Prostate gland (tissue), 2 donors: ENCODE measurements at places on chromosomes 2 and 18. TPM values are rescaled to one million over a fixed set of nuclear protein-coding genes. Genes with fewer than 3 reads are reported as not detected.

DNA sequence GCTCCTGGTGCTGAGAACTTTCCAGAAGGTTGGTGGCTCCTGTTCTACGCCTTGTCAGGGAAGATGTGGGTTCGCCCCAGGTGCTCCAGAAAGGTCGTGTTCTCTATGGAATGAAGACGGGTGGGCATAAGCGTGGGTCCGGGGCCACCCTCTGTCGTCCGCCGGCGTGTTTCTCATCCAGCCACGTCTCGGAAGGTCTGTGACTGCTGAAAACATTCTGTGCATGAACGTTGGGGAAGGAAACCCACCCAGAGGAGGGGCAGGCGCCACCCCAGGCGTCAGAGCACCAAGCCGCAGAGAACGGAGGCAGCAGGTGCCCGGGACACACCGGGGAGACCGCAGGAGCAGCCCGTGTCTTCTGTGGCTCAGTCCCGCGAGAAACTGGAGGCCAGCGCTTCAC lies 118.2 kb downstream of the RTP5 start:
- no peaks in the 10 kb centered on the region for H3K36me3 ChIP-seq
- H3K4me3 ChIP-seq, result no peak overlapping the region
- H3K27ac ChIP-seq, result no peak overlapping the region
- no peaks in the 10 kb centered on the region for H3K27me3 ChIP-seq
- no peaks in the 10 kb centered on the region for H3K4me1 ChIP-seq
- no peak for DNase-seq

DNA sequence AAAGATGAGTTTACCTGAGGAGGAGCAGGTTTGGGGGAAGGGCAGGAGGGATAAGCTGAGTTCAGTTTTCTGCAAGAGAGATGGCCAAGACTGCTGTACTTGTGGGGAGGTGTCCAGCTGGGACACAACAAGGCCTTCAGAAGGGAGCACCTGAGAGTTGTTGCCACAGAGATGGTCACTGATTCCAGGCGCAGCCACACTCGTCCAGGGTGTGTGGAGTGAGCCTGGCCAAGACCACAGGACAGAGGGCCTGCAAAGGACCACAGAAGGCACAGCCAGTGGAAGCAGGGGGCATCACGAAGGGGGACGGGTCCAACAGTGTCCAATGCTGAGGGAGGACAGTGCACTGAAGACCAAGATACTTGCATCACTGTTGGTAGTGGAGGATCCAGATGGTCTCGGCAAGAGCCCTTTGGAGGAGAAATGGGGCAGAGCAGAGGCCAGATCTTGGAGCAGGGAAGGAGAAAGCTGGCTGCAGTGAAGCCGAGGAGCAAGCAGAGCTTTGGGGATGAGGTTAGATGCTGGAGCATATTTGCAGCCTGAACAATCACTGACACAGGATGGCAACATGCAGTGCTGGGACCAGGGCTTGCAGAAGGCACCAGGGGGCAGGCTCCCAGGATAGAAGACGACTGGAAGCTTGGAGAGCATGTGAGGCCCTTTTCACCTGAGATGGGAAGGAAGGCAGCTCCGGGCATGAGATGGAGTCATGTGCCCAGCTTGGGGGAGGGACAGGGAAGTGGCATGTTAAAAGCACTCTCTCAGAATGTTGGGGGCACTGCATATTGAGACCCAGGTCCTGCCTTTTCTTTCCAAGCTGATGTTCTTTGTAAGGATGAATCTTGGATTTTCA lies 214.0 kb downstream of the CYP26B1 start:
- H3K4me1 ChIP-seq, result no peaks in the 10 kb centered on the region
- no peak overlapping the region for H3K4me3 ChIP-seq
- no peak overlapping the region for H3K27ac ChIP-seq
- DNase-seq, result no peak
- no peaks in the 10 kb centered on the region for H3K27me3 ChIP-seq

- DNase-seq, result no peak
- H3K27ac ChIP-seq, result no peak overlapping the region
- no peaks in the 10 kb centered on the region for H3K4me1 ChIP-seq
- no peak overlapping the region for H3K4me3 ChIP-seq
Observed at GRCh38 chr2:222825031-222825430, 35.8 kb upstream of the ACSL3 start.

The DBI gene
- 145 TPM for total RNA-seq

DNA sequence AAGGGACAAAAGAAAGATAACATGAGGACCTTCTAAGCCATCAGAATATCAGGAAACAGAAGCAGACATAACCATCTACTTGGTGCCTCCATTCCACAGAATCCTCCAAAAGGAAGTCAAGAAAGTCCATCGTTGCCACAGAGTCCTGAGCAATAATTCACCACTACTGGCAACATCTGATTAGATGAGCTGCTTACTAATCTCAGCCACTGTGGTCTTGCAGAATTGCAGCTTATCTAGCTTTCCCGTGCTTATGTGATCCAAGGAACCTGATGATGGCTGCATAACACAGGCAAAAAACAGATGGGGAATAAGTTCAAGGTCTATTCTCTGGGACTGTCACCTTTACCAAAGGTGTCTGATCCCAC lies 278.5 kb downstream of the AFF3 start:
- H3K36me3 ChIP-seq, result no peaks in the 10 kb centered on the region
- DNase-seq, result no peak
- H3K27me3 ChIP-seq, result no peaks in the 10 kb centered on the region
- no peak overlapping the region for H3K27ac ChIP-seq
- peaks cover 4% of the 10 kb centered on the region for H3K4me1 ChIP-seq

GRCh38 chr2:191311627-191312026 lies 66.4 kb downstream of the MYO1B start:
- no peak overlapping the region for H3K27ac ChIP-seq
- no peak overlapping the region for H3K4me3 ChIP-seq
- H3K36me3 ChIP-seq, result no peaks in the 10 kb centered on the region
- no peaks in the 10 kb centered on the region for H3K4me1 ChIP-seq
- no peak for DNase-seq

DNA sequence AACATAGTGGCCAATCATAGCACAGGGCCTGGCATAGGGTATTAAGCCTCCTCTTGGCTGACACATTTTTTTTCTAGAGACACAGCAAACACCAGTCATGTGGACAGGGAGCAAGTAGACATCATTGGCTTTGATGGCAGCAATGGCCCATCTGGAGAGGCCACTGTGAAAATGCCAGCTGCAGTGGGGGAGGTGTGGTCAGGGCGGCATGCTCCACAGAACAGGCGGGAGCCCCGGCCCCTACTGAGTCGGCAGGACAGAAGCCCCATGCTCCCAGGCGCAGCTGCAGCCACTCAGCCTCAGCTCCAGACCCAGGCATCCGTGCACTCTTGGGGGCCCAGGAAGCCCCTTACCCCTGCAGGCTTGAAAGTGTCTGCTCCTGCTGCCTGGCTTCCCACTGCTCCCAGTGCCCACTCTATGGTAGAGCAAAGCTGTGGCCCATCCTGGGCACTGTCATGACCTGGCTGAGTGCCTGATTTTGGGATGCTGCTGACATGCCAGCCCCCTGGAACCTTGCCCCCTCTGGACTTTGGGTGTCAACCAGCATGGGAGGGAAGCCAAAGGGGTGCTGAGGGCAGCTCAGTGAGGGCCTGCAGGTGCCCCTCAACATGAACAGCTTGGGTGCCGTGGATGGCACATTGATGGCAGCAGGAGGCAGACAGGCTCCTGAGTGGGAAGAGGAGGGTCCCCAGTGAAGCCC lies 23.3 kb upstream of the UBE2F start:
- no peaks in the 10 kb centered on the region for H3K27me3 ChIP-seq
- no peaks in the 10 kb centered on the region for H3K4me1 ChIP-seq
- no peak overlapping the region for H3K27ac ChIP-seq
- H3K36me3 ChIP-seq, result no peaks in the 10 kb centered on the region

GRCh38 chr2:598058-598802 lies 79.0 kb downstream of the TMEM18 start:
- H3K4me1 ChIP-seq, result no peaks in the 10 kb centered on the region
- H3K4me3 ChIP-seq, result no peak overlapping the region
- H3K36me3 ChIP-seq, result no peaks in the 10 kb centered on the region
- H3K27me3 ChIP-seq, result no peaks in the 10 kb centered on the region

- H3K27me3 ChIP-seq, result no peaks in the 10 kb centered on the region
- H3K4me3 ChIP-seq, result no peak overlapping the region
- H3K4me1 ChIP-seq, result no peaks in the 10 kb centered on the region
Observed at GRCh38 chr2:238731961-238732360, 115.9 kb upstream of the TWIST2 start.

The MDH1B gene
- total RNA-seq, result 6.2 TPM

GRCh38 chr2:21251216-21251980 lies 127.6 kb downstream of the TDRD15 start:
- no peaks in the 10 kb centered on the region for H3K36me3 ChIP-seq
- no peak for DNase-seq
- H3K4me3 ChIP-seq, result no peak overlapping the region
- H3K4me1 ChIP-seq, result no peaks in the 10 kb centered on the region
- no peaks in the 10 kb centered on the region for H3K27me3 ChIP-seq

GRCh38 chr18:3842844-3843243 lies 392.9 kb downstream of the TGIF1 start:
- no peak for DNase-seq
- no peak overlapping the region for H3K27ac ChIP-seq
- H3K4me3 ChIP-seq, result no peak overlapping the region
- H3K27me3 ChIP-seq, result no peaks in the 10 kb centered on the region

The SKA1 gene
- total RNA-seq, result 2.7 TPM

DNA sequence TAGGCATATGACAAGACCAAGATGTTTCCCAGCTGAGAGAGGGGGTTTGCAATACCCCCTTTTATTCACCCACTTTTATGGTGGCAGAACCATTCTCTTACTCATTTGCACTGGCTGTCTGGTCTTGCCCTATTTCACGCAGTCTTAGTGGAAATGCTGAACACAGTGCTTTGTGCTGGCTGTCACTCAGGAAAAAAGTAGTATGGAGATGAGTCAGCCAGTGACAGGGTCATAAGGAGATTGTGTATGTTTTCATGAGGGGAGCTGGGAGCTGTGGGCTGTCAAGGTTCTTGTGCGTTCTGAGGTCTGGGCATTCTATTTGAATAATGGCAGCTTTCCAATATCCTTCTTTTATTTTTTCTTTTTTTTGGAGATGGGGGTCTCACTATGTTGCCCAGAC lies 10.9 kb upstream of the CNRIP1 start:
- DNase-seq, result no peak
- no peaks in the 10 kb centered on the region for H3K36me3 ChIP-seq
- H3K4me3 ChIP-seq, result no peak overlapping the region
- H3K27ac ChIP-seq, result no peak overlapping the region

The IL1A gene
- total RNA-seq, result not detected

DNA sequence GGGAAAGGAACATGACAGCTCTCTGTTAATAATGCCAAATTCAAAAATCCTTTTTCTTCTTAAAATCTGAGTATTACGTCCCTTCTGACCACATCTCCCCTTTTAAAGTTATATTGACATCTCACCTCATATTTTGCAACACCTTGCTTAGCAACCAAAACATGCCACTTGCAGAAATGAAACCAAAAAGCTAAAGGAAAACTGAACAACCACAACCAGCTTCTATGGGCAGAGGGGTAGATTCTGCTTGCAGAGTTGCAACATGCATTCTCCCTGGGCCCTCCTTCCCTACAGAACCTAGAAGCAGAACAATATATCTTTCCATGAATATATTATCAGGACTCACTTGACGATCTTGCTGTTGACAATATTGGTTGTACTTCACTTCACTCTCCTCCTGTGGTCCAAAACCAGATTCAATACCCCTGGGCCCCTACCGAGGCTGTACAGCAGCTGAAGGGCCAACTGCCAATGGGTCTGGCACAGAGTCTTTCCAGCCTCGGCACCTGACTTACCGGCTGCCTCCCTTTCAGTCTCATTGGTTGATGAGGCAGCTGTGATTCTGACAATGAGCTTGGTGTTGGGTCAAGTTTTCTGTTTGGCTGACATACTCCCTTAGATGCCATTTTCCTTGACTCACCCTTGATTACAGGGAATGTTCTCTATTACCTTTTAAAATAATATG lies 616.6 kb downstream of the ZEB2 start:
- H3K4me3 ChIP-seq, result no peak overlapping the region
- H3K4me1 ChIP-seq, result no peaks in the 10 kb centered on the region
- DNase-seq, result no peak
- H3K36me3 ChIP-seq, result no peaks in the 10 kb centered on the region

GRCh38 chr2:190501231-190501630 lies 33.3 kb downstream of the NEMP2 start:
- no peak overlapping the region for H3K27ac ChIP-seq
- H3K27me3 ChIP-seq, result no peaks in the 10 kb centered on the region
- no peaks in the 10 kb centered on the region for H3K36me3 ChIP-seq
- no peak overlapping the region for H3K4me3 ChIP-seq
- no peak for DNase-seq

The ANKRD44 gene
- 6.0 TPM for total RNA-seq

The SPATA3 gene
- 1.8 TPM for total RNA-seq

GRCh38 chr2:70923378-70924015 lies 12.2 kb upstream of the ATP6V1B1 start:
- H3K36me3 ChIP-seq, result no peaks in the 10 kb centered on the region
- H3K27ac ChIP-seq, result no peak overlapping the region
- no peak for DNase-seq
- H3K4me3 ChIP-seq, result no peak overlapping the region

DNA sequence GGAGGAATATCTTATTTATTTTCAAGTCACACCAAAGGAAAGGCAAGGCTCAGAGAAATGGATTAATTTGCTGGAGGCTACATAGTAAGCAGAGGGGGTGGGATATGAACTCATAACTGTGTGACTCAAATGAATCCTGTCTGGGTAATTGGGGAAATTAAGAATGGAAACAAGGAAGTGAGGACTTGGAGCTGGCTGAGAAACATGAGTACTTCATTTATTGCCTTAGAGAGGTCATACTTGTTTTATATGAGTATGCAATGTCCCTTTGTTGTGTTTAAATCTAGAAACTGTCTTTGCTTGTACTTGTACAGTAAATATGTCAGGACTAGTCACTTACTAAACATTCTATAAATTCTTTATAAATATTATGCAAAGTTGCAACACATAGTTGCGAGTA lies 2166.7 kb upstream of the PIK3C3 start:
- H3K36me3 ChIP-seq, result no peaks in the 10 kb centered on the region
- H3K4me3 ChIP-seq, result no peak overlapping the region
- no peaks in the 10 kb centered on the region for H3K4me1 ChIP-seq
- H3K27me3 ChIP-seq, result no peaks in the 10 kb centered on the region

The SCN1A gene
- total RNA-seq, result 0.23 TPM

DNA sequence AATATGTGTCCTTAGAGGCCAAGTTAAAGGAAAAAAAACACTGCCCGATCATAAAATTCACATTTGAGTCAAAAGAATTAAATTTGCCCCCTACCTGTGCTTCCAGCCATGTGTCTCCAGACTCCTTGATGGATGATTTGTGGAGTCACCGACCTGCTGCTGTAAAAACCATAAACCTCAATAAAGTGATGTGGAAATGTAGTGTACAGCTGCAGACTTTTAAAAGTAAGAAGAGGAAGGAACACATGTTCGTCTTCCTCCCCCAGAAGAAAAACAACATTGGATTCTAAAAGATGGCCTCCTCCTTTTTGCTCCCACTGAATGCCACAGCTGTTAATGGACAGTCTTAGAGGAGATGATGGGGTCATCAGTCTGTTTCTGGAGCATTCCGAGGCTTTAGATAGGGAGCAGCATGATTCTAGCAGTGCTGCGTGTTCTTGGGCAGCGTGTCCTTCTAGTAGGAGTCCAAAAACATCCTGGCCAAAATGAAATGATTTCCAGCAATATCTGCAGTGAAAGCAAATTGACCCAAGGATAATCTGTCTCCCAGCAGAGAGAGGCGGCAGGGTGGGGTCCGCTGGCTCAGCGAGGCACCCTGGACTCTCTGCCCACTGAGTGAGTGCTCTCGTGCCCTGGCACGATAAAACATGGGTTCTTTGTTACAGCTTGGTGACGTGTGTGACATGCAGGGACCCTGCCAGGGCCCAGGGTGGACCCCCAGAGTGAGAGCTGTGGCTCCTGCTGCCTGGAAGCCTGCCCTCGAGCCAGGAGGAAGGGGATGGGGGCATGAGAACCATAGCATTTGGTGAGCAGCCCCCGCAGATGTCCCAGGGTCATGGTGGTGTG lies 196.1 kb downstream of the FAM210A start:
- DNase-seq, result no peak
- no peaks in the 10 kb centered on the region for H3K27me3 ChIP-seq
- no peaks in the 10 kb centered on the region for H3K36me3 ChIP-seq
- no peaks in the 10 kb centered on the region for H3K4me1 ChIP-seq
